Stimulated activated CD4-positive, alpha-beta T cell treated with anti-CD3 and anti-CD28 coated beads, Interleukin-1b, Interleukin-23, amount 100 ng/mL, for 1 hour (primary cell): ENCODE measurements at places on chromosomes 5 and 9.

DNA sequence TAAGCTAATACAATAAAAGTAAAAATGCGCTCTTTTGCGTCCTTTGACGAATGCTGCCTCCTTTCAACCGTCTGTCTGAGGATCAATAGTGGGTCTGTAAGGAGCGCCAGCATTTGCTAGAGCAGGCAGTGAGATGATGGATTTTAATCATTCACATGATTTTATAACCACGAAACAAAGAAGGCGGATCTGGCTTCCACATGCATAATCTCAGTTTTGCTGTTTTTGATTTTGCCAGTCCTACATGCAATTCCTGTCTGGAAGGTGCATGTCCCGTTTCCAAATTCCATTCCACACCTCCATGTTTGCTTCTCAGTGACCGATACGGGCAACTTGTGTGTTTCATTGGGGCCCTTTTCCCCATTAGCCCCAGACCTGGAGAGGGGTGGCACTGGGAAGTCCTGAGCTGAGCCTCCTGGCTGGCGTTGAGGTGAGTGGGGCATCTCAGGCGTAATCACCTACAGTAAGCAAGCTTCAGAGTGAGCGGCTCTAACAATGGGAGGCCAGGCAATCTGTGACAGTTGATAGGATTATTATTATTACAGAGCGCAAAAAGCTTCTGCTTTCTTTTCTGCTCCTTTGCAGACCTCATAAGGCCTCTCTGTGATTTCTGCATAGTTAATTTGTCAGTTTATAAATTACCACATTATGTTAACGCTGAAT lies 405.4 kb downstream of the ZSWIM6 start:
- no peak for DNase-seq

- DNase-seq: no peak
Measured at GRCh38 chr9:126061575-126061974, 265.1 kb upstream of the MVB12B start.

DNA sequence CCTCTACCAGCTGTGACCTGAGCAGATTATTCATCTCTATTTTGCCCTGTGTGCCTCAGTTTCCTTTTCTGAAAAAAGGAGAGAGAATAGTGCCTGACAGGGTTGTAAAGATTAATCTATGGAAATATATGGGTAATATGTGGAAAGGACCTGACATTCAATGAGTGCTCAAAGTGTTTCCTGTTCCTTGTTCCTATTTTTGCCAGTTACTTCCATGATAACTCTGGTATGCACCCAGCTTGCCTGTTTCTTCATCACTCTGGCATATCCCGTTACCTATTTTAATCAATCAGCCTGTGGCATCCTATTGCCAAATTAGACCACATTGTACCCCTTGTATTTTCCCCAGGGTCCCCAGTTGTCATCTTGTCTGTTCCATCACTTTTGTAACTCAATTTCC lies 3.6 kb upstream of the ARAP3 start:
- DNase-seq: no peak

DNA sequence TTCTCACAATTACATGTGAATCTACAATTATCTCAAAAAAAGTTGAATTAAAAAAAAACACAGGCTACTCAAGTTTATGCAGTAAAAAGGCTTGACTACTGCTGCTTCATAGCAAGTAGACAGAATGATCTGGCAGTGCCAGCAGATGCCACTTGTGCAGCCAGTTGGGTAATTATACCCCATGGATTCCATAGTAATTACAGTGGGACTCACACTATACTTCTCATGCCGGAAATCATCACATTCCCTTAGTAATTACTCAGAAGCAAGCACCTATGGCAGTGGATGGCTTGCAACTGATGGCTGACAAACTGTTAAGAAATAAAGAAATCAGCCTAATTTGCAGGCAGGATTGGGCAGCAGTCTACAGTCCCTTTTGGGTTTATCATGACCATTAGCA lies 463.2 kb upstream of the KLF4 start:
- DNase-seq: no peak

DNA sequence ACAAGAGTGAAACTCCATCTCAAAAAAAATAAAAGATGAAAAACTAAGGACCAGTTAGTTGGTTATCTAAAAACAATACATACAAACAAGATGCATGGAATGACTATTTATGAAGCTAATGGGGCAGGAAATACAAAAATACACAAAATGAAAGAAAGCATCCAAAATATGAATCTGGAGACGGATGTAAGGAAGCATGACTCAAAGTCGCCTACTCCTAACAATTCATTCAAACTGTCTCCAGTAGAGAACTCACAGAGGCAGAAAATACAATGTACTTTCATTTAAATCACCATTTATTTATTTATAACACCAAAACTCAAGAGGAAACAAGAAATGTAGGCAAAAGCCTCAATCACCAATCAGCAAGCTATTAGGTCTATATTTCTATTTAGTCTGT lies 68.4 kb downstream of the SCAI start:
- DNase-seq: no peak

DNA sequence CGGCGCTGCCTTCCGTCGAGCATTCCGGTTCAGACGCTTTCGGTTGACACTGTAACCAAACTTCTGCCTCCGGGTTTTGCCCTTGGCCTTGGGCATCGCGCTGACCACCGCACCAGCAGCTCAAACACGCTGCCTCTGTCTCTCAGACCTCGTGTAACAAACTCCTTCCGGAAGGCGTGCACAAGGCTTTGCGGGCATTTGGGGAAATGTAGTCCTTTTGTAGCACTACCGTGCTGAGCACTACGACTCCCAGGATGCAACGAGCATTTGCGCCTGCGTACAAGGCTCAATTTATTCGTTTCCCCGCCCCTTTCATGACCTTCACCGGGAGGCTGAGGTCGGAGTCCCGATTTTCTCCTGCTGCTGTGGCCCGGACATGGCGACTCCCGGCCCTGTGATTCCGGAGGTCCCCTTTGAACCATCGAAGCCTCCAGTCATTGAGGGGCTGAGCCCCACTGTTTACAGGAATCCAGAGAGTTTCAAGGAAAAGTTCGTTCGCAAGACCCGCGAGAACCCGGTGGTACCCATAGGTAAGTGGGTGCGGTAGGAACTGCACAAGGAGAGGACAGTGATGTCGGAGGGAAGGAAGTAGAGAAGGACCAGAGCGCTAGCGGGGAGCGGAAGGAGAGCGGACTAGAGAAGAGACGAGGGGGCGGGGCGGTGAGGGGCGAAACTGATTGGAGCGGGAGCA lies at the start of the genes HIGD2A and NOP16:
HIGD2A (plus strand) TSS at position 308 of the 691 bp plus-strand sequence; CDS start at position 377, 69 bp downstream.
NOP16 (minus strand) TSS at position 155 of the 691 bp plus-strand sequence; CDS start at position 96, 59 bp downstream.
- peak; percentile 99 for DNase-seq

- no peak for DNase-seq
Measured at GRCh38 chr5:23440703-23441102, 66.7 kb upstream of the PRDM9 start.

DNA sequence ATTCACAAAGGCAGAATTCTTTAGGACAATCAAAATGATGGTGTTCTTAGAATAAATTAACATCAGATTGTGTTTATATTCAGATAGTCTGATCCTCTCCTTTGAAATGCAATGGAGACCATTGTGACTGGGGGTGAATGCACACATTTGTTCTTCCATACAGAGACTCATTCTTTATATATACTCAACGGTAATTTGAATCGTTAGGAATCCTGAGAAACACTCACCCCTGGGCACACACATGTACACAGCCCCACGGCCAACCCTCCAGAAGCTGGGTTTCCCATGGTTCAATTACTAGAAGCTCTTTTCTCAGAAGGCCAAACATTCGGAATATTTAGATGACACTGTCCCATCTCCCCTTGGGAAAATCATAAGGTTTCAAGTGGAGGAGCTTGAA lies 57.5 kb upstream of the EPB41L4B start:
- no peak for DNase-seq

- no peak for DNase-seq
Measured at GRCh38 chr9:14362175-14362574, 48.2 kb upstream of the NFIB start.

DNA sequence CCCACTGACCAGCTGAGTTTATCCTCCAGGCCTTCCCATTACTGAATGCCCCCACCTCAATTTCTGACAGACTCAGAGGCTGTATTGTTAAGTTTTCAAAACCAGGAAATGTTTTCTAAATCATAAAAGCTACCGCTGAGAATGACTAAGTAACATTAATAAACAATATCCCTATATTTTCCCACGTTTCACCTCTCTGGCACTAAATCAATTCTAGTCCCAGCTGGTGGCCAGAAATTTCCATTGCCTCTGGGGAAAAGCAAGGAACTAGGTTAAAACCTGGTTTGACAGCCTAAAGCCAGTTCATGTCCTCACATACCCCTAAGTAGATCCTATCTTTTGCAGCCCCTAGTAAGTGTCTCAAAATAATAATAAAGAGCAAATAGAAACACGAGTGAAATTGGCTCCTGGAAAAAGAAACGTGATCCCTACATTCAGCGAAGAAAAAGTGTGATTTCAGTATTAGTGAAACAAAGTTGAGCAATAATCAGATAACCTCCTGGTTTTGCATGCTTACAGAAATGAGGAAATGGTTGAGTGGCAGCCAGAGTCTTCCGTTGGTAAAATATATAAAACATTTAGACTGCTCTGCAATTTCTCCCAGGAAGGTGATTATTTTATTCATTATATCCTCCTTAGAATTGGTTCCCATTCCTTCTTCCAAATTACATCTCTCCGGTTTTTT lies 110.9 kb downstream of the ESM1 start:
- no peak for DNase-seq

DNA sequence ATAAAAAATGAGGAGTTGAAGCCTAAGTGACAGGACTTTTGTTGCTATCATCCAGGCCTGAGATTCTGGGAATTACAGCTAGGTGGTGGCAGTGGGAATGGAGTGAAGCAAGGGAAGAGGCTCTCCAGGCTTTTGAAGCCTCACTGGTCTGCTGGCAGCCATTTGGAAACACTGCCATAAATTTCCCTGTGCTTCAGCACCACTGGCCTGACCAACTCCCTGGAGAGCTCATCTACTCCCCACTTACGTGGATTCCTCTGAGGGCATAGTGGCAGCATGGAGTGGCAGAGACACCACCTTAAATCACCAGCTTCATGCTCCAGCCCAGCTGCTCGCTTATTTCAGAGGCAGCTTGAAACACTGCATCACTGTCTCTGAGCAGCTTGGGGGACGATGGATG lies 518.2 kb downstream of the TLR4 start:
- DNase-seq: no peak

DNA sequence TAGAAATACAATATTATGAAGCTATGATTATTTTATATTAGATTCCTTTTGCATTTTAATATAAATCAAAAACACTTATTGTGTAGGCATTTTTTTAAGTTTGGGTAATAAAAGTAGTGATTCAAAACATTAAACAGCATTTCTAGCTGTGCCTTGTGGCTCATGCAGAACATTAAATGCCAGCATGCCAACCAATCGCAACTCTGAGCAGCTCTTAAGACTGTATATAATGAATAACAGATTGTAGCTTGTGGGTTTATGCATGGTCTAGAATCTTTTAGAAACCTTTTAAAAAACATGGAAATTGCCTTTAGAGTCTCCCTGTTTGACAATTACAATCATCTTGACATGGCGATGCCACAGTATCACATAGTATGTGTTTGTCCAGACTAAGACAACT lies 903.8 kb downstream of the EFNA5 start:
- no peak for DNase-seq

- no peak for DNase-seq
Measured at GRCh38 chr5:66741394-66741793, 145.2 kb downstream of the MAST4 start.

GRCh38 chr5:68420476-68421344 lies 205.2 kb downstream of the PIK3R1 start:
- DNase-seq: no peak

GRCh38 chr9:118473521-118473920 lies 769.3 kb downstream of the TLR4 start:
- no peak for DNase-seq

- peak; percentile 46 for DNase-seq
Measured at GRCh38 chr5:67206929-67207328, 10.3 kb upstream of the CD180 start.
